A673 (cell line): ENCODE measurements at places on chromosomes 1 and 21.

- no peak for DNase-seq
Measured at GRCh38 chr1:108570998-108571401, 11.1 kb downstream of the EEIG2 start.

- DNase-seq = no peak
Measured at GRCh38 chr1:189782295-189782694, 695.4 kb downstream of the BRINP3 start.

DNA sequence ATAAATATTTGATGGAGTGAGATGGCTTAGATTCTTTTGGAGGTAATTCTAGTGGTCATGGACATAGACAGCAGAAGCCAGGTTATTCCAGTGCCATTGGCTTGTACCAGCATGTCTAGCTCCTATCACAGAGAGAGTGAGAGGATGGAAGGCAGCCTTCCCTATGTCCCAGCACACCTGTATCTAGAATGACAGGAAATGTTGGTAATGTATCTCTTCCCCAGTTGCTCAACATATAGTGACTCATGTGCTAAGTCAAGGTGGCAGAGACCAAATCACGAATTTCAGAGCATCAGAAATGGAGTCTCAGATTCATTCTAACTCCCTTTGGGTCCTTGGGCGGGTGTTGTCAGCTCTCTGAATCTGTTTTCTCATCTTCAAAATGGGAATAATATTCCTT is 28.4 kb downstream of the METTL13 start:
- DNase-seq = no peak

- no peak for DNase-seq
Measured at GRCh38 chr1:160149233-160149632, 2.2 kb upstream of the ATP1A4 start.

DNA sequence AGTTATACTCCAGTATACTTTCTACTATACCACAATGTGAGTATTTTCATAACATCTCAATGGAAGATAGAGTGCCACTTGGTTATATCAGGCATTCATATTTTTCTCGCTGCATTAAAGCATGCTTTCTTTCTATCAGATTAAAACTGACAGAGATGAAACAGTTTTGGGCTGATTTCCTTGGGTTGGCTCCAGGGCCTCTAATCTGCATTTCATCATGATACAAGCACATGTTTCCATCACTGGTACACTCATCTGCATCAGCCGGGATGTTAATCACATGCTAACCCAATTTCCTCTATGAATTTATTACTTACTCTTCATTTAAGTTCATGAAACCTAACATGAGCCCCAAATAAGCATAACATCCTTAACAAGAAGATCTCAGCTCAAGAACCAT is 289.0 kb upstream of the DAB1 start:
- peak; percentile 59 for DNase-seq

DNA sequence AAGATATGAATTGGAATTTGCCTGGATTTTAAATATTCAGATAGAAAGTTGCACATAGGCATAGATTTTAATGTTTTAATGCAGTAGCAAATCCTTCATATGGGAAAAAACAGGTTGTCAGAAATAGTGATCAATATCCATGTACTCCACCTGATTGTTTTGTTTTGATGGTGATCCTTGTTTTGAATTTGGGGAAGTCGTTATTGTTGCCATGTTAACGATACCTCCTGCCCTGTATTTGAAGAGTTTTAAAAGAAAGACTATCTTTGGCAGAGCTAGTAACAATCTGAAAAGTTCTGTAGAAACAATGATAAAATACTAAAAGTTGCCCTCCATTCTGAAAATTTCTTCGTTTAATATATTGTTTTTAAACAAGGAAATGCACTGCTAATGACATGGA is 1.1 kb downstream of the CEP350 start:
- DNase-seq = no peak

DNA sequence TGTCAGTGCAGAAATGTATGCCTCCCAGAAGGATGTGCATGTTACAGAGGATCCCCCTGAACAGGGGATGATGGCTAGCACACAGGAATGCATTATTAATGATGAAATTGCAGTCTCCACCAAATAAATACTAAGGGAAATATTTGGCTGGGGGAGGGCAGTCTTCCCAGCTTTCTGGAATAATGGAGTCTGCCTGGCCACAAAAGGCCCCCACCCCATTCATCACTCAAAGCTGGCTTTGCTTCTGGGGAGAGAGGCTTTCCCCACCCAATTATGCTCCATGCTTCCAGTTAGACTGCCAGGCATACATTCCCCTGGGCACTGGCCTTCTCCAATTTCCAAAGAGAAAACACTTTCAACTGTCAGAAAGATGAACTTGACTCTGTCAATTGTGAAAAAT is 302.7 kb downstream of the SIPA1L2 start:
- DNase-seq = no peak

DNA sequence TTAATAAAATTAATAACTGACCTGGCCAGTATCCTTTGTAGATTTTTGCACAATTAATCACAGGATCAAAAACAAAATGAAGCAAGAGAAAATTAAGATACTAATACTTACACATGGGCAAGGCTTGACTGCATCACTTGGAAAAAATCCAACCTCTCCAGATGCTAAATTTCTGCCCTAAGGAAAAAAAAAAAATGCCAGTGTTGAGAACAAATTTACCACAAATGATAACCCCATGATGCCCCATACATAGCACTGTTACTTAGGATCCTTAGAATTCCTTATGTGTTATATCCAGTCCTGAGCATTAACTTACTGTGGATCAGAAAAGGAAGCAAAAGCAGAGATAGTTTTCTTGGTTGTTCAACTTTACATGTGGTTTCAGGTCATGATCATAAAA is 347.5 kb downstream of the VAV3 start:
- no peak for DNase-seq

- DNase-seq = peak; percentile 50
Measured at GRCh38 chr1:204151552-204152309, at the start of gene ETNK2. Gene ETNK2 (minus strand): TSS chr1:204152044. CDS start chr1:204151852, 192 bp downstream.

DNA sequence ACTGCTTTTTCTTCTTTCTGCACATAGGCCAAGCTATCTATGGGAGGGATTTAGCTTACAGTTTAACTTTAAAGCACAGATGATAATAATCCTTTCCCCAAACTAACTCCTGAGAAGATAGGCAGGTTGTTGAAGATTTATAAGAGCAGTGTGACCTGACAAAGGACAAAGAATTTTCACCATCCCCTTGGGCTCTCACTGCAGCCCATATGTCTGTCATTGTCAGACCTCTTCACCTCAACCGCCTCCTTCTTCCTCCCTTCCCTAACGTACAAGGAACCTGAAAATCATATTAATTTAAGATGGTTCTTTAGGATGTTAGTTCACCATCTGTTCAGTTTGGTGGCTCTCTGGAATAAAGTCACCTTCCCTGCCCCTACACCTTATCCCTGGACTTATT is 5.0 kb downstream of the RNU1-2 start:
- DNase-seq = no peak
